Kidney glomerular epithelial cell (primary cell): ENCODE measurements at places on chromosomes 3 and 15.

DNA sequence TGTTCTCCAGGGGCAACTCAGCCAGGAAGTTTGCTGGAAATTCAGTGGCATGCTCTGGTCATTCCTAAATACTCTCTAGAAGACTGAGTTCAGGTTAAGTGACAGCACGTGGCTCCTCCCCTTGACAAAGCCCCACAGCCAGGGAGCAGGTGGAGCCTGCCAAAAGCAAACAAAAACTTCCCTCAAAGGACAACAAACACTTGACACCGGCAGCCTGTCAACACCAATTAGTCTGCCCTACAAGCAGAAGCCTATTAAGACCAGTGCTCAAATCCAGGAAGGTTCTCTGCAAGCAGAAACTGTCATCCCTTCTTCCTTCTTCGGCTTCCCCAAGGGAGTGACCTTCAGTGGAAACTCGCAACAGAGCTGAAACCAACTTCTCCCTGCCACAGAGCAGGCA is 5.0 kb downstream of the MEX3B start:
- DNase-seq = no peak

DNA sequence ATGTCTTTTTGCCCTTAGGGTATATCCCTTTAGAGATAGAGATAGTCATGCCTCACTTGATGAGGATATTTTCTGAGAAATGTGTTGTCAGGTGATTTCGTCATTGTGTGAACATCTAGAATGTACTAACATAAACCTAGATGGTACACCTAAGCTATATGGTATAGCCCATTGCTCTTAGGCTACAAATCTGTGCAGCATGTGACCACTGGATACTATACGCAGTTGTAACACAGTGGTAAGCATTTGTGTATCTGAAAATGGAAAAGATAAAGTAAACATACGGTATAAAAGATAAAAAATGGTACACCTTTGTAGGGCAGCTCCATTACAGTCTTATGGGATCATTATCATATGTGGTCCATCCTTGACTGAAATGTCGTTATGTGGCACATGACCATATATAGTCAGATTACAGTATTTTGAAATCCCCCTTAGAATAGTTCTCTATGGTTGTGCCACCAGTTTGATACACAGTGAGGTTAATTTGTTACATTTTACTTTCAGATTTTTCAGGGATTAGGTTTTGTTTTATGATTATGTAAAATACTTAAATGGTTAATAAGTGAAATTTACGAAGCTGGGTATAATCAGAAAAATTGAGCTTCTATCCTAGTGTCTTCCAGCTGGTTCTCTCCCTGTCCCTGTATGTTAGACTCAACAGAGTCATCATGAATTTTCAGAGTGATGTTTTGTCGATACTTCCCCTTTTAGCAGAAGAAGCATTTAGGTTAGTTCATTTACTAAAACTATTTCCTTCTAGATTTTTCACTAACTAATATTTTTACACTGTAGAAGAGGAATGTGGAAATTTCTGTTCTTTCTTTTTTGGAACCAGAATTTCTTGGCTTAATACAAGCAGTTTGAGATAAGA is 12.8 kb downstream of the SETD5 start:
- DNase-seq = no peak

GRCh38 chr15:61584410-61584809 is 355.3 kb upstream of the RORA start:
- DNase-seq = peak; percentile 2

GRCh38 chr15:57596978-57597377 is 5.3 kb downstream of the MYZAP start:
- DNase-seq = no peak

DNA sequence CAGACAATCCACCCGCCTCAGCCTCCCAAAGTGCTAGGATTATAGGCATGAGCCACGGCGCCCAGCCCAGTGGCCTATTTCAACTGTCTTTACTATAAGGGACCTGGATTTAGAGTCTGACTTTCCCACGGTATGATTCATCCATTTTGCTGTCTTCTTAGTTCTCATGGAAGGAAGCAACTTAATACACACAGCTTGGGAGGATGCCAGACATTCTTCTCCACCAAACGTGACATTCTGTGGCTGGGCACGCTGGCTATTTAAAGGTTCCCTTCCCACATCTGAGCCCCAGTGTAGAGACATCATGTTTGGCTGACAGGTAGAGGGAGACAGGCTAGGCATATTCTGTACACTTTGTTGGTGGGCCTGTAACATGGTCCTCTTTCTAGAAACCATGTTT is 26.2 kb downstream of the FAM43A start:
- peak; percentile 96 for DNase-seq

- DNase-seq = no peak
Measured at GRCh38 chr3:56782906-56783305, 18.8 kb downstream of the ARHGEF3 start.

DNA sequence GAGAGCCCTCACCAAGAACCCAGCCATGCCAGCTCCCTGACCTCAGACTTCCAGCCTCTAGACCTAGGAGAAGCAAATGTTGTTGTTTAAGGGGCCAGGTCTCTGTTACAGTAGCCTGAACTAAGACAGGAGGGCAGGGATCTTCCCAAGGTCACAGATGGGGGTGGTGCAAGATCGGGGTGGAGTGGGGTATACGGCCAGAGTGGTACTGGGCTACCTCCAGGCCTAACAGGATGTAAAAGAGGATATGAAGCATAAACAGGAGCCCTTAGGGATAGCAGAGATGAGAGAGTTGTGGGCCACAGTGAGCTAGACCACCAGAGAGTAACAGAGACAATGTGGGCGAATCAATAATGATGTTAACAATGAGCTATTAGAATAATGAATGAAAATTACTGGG is 82.9 kb downstream of the TOP2B start:
- DNase-seq = no peak

DNA sequence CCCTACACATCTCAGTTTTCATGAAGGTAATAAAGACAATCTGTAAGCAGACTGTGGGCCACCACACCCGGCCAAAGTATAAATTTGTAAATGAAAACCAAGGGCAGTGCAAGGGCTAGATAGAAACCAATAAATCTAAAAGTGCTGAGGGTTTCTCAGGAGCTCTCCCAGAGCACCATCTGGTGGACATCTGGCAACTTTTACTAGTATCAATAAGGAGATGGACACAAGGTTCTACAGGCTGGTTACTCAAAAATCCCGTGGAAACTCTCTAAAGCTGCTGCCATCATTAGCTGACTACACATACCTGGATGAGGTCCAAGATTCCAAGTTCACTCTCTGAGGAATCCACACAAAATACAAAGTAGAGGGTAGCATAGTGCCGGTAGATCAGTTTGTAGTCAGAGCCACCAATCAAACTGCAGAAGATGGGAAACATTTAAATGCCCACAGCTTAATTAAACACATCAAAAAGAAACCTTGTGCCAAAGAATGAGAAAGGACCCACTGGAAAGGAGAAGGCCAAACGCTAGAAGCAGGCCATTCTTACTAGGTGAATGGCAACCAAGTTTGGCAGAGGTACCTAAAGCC is 5.5 kb downstream of the AP3S2 start:
- DNase-seq = peak; percentile 38

DNA sequence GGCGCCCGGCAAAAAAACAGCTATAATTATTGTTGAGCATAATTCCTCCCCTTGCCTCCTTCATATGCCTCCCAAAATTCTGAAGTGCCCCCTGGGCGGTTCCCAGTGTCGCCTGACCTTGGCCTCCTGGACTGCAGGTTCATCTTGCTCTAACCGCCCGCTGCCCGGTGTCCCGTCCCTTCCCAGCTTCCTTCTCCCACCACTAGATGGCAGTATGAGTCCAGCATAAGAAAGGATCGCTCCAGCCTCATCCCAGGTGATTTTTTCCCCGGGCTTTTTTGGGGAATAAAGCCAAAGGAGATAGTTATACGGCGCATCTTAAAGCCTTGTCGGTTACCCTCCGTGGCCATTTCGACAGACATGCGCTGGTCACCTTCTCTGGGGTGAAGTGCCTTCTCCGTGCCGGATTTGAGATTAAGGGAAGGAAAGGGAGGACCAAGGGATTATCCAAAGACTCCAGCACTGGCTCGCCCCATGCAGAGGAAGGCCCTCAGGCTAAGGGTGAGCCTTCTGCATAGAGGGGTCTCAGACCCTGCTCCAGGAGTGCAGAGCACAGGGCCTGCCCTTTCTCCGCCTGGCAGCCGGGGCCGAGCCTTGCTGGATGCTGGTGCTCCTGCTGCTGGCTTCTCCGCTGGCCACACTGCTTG is 45.8 kb upstream of the TRA2B start:
- peak; percentile 33 for DNase-seq

DNA sequence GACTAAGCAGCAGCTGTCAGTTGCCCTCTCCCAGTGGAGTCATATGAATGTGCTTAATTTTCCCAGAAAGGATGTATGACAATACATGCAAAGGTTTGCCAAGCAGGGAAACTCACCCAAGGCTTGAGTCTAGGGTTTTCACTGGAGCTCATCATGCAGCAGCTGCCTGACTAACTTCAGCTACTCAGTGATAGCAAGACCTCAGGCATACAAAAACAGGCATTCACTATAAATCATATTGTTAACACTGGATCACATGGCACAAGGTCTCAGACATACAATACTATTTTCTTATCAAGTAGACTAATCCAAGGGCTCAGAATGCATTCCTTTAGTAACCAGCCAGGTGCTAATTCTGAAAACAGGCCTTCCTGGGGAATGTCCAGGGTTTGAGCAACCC is 85.0 kb upstream of the STAC start:
- no peak for DNase-seq

DNA sequence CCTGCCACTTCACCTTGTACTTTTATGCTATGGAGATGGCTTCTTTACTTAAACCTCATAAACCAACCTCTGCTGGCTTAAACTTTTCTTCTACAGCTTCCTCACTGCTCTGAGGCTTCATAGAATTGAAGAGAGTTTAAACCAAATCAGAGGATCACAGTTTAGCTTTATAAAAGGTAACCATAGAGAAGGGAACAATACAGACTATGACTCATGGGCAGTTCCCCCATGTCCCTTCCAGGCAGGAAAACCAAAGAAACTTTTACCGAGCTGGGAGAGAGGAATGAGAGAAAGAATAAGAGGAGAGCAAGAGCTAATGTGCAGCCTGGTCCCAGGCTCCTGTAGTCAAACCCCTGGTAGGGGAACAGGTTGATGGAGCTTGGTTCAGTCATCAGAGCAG is 53.9 kb upstream of the NEDD4 start:
- no peak for DNase-seq

DNA sequence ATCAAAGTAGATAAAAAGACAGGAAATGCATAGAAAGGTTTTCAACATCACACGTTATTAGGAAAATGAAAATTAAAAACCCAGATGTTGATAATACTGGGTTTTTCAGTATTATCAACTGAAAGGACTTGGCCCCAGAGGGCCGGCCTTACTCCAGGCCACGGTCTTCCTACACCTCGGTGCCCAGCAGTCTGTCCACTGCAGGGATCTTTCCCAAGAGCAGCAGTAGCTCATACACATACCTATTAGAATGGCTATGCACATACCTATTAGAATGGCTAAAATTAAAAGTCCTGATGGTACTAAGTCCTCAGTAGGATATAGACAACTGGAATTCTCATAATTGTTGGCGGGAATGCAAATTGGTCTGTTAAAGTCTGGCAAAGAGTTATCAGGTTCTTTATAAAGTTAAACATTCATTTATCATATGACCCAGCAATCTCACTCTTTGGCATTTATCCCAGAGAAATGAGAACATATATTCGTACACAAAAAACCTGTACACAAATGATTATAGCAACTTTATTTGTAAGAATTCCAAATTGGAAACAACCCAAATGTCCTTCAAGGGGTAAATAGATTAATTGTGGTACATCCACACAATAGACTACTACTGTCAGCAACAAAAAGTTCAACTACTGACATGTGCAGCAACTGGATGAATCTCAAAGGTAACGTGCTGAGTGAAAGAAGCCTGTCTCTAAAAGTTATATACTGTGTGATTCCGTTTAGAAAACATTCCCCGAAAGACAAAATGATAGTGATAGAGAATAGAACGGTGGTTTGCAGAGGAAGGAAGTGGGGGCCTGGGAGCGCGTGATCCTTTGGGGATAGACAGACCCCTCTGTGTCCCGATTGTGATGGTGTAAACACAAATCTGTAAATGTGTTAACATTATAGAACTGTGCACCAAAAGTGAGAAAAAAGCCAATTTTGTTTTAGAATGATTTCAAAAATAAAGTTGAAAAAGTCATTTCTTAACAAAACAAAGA is 62.3 kb downstream of the MCTP2 start:
- DNase-seq = no peak

GRCh38 chr3:41198526-41198925 is 779 bp upstream of the CTNNB1 start:
- no peak for DNase-seq
